Activated CD4-positive, alpha-beta T cell treated with anti-CD3 and anti-CD28 coated beads, Interleukin-2, Interleukin-4, amounts not matched to agents 100 ng/mL and 50 ng/mL, durations not matched to agents 16 hours and 8 hours (primary cell): ENCODE measurements at places on chromosomes 3 and 15.

DNA sequence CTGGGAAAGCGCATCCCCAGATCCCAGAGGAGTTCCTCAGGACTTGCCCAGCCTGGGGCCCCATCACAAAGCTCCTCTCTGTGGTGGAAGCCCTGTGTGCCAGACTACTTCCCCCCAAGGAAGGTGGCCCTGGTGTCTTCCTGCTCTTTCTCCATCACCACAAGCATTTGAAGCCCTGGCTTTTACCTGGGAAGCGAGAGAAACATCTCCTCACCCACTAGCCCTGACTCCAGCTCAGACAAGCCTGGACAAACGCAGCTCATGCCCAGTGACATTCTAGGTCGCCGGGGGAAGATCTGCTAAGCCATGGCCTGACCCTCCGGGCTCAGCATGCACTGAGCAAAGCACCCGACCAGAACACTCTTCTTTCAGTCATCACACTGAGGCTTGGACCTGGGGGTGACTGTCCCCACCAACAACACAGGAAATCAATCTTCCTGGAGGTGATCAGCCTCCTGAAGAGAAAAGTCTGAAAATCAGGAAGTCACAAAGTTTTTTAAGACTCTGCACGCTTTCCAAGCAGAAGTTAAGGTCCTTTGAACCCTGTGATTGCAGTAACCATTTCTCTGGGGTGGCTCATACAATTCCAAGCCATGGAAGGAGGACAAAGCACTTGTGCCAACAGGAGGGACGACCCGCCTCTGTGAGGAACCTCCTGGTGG is 40.8 kb downstream of the KLHL25 start:
- DNase-seq: no peak

DNA sequence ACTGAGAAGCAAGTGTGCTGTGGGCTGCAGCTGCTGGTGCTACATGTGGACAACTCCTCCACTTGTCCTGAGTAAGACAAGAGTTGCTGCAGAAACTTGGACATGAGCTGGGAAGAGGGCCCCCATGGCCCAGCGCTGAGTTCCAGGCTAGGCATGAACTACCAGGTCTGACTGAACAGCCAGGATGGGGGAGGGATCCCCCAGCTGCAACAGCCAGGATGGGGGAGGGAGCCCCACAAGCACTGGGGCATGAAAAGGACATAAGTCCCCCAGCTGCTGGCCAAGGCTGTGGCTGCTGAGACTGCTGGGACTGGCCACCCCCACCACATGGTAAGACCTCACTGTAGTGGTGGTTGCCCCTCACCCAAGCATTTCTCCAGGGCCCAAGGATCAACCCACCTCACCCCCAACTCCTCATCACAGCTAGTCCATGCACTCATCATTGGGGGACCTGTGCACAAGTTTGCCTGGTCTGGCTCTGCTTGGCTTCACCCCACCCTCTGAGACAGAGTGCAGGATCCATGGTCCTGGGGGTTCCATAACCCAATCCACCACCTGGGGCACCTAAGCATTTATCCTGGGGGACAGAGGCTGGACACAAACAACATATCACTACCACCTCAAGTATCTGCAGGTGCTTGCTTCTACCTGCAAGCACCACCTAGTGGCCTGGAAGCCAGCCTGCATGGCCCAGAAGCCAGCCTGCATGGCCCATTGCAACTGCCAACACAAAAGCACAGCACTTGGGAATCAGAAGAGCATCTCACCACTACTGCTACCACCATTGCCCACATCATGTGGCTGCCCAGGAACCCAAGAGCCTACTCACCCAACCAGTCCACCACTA is 84.5 kb upstream of the STT3B start:
- DNase-seq: peak; percentile 29

DNA sequence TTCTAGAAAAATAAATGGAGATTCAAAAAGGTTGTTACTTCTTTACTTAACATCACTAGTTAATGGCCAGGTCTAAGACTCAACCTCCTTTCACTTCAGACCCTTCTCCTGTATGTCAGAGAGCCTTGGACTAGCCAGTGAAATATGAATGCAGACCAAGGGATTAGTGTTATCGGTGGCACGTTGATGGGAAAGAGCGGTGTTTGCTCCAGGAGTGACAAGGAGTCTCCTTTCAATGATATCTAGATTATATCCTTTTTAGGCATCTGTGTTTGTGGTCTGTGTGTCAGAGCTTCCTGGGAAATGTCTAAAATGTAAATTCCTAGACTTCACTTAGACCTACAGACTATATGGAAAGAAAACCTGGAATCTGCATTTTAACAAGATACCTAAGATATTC is 658.0 kb upstream of the KCNMB2 start:
- DNase-seq: no peak

GRCh38 chr3:136752172-136752421 is at the start of gene STAG1:
STAG1 (minus strand) TSS chr3:136752378; CDS start chr3:136630898, 121,480 bp downstream.
- DNase-seq: no peak

- DNase-seq: no peak
These were observed 910.0 kb upstream of the GBE1 start for GRCh38 chr3:82671466-82671865.

DNA sequence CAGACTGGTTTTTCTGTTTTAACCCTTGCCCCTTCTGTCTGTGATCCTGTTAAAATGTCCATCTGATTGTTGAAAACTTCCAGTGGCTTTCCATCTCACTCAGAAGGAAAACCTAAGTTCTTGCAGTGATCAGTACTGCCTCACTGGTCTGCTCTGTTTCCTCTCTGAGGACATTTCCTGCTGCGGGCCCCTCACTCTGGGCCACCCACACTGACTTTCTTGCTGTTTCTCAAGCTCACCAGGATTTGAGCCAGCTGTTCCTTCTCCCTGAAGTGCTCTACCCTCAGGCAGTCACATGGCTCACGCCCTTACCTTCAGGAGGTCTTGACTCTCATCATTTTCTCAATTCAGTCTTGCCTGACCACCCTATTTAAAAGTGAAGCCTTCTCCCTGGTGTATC is 1.8 kb downstream of the GRK7 start:
- no peak for DNase-seq

DNA sequence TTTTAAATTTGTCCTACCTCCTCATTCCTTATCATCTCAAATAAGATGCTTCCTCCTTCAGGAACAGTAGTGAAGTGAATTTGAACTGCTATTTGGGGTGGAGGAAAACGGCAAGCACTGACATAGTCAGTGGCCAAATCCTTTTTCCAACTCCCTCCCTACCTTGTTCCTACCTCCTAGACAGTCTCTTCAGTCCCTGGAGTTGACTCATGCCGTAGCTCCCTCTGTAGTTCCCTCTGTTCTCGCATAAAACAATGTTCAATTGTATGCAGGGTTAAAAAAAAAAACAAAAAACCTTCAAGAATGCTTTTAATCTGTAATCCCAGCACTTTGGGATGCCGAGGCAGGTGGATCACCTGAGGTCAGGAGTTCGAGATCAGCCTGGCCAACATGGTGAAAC is 1.4 kb downstream of the UBR1 start:
- no peak for DNase-seq

- no peak for DNase-seq
These were observed 3.1 kb downstream of the SLC25A38 start for GRCh38 chr3:39386318-39386717.

DNA sequence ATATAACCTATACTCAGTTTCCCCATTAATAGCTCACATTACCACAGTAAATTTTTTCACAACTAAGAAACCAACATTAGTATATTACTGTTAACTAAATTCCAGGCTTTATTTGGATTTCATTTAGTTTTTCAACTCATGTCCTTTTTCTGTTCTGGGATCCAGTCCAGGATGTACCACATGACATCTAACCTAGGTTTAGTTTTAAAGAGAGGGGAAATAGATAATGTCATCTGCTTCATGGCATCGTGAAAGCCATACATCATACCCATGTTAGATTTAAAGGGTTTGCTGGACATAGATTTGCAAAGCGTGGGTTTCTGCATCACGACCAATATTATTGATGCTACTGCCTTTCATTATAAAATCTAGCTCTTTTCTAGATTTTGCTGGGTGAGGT is 33.2 kb upstream of the RPP14 start:
- no peak for DNase-seq

DNA sequence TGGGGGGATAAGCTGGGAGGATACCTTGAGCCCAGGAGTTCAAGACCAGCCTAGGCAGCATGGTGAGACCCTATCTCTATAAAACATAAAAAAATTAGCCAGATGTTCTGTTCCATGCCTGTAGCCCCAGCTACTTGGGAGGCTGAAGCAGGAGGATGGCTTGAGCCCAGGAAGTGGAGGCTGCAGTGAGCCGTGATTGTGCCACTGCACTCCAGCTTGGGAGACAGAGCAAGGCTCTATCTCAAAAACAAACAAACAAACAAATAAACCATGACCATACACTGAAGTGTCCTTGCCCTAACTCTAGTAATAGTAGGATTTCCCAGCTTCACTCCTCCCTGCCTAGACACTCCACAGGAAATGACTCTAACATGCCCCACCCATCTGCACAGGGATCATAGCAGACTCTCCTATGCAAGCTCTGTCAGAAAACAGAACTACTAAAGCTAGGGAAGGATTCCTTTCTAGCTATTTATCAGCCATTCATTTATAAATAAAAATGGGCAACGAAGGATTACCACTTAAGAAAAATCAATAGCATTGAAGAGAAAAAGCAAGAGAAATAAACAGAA is 4.6 kb downstream of the ERICH6 start:
- no peak for DNase-seq

DNA sequence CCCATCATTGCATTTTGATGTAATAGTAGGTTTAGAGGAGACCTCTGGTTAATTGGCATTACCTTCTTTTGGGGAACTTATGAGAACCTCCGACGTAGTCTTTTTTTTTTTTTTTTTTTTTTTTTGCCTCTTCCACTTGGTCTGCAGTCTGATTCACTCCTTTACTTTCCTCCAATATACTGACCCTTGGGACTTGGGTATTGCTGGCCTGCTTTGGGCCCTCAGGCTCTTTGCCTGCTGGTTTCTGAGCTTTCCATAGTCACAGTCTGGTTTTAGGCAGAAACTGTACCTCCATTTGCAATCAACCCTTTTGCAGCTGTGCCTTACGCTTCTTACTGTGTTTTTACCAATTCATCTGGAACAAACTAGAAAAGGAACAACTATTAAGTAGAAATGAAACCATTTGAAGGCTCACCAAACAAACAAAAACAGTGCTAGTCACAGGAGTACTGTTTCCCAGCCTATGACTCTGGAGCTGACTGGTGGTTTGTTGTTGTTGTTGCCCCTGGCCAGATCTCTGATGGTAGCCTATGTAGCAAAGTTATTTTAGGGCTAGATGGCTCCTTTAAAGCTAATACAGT is 272.8 kb downstream of the BBX start:
- no peak for DNase-seq

DNA sequence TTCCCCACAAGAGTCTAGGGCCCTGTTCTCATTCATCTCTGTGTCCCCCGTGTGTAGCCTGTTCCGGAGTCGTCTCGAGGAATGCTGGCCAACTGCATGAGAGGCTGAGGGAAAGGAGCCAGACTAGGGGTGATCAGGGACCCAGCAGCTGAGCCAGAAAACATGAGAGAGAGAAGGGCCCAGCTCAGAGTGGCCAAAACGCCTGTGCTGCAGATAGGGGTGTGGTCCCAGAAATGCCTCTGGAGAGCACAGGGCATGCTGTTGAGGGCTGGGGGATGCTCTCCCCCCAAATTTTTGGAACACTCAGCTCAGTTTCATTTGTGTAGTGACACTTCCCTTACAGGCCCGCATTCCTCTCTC is 14.1 kb downstream of the CYP1A2 start:
- no peak for DNase-seq

- no peak for DNase-seq
These were observed 24.2 kb upstream of the NR2F2 start for GRCh38 chr15:96306321-96306720.

GRCh38 chr3:134600206-134600605 is 50.6 kb downstream of the KY start:
- no peak for DNase-seq

GRCh38 chr3:47012342-47013230 is 33.1 kb downstream of the NBEAL2 start:
- no peak for DNase-seq

DNA sequence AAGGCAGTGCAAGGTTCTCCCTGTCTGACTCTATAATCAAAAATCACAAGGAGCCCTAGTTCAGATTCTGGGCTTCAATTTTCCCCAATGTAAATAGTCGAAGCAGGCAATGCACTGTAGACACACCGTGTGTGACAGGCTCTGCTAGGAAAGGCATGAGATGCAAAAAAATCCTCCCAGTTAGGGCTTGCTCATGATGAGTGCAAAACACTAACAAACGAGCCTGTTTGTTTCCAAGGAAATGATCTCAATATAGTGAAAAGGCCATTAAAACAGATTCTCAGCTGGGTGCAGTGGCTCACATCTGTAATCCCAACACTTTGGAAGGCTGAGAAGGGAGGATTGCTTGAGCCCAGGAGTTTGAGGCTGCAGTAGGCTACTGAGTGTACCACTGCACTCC is 55.7 kb downstream of the UMPS start:
- no peak for DNase-seq

GRCh38 chr3:3923619-3924018 is 124.4 kb downstream of the LRRN1 start:
- DNase-seq: no peak

- DNase-seq: no peak
These were observed 282.7 kb downstream of the ADAMTS17 start for GRCh38 chr15:100059094-100059493.

- no peak for DNase-seq
These were observed 364.2 kb upstream of the PLSCR5 start for GRCh38 chr3:146969356-146969755.

DNA sequence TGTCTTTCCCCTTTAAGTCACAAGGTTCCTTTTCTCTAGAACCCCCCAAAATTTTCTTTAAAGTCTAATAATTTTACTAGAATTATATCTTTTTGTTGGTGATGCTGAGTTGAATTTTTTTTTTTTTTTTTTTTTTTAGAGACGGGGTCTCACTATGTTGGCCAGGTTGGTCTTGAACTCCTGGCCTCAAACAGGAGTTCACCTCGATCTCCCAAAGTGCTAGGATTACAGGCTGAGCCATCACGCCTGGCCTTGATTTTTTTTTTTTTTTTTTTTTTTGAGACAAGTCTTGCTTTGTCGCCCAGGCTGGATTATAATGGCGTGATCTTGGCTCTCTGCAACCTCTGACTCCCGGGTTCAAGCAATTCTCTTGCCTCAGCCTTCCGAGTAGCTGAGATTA is 12.2 kb downstream of the SEC13 start:
- no peak for DNase-seq

- no peak for DNase-seq
These were observed 191.5 kb upstream of the SLC2A2 start for GRCh38 chr3:171218069-171218468.

- no peak for DNase-seq
These were observed 175.9 kb downstream of the PDZRN3 start for GRCh38 chr3:73448761-73449301.

- DNase-seq: no peak
These were observed 14.5 kb downstream of the RTP4 start for GRCh38 chr3:187382609-187383151.
